Stimulated activated effector memory CD8-positive, alpha-beta T cell treated with anti-CD3 and anti-CD28 coated beads, Interleukin-12 subunit alpha, Interleukin-12 subunit beta, amount 100 ng/mL, for 72 hours (primary cell): ENCODE measurements at places on chromosomes 6 and 20.

DNA sequence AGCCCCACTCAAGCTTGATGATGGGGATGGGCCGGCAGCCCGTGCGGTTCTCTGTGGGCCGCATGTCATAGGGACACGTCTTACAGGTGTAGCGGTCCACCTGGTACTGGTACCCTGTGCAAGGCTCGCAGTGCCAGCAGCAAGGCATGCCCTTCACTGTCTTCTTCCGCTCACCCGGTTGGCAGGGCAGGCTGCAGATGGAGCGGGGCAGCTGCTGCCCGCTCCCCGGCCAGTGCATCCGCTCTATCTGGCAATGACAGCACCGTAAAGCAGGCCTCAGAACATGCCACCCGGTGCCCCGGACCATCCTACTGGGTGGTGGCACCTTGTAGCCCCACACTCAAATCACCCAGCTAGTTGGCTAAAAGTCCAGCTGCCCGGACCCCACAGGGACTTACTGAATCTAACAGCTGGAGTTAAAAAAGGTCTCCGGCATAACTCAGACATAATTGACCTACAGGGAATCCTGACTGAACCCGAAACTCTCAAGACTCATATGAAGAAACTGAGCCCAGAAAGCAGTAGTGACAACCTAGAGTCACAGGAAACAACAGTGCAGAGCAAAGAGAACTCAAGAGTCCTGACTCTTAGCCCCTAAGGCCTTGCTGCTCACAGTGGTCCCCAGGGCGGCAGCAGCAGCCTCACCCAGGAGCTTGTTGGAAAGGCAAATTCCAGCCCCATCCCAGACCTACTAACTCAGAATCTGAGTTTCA is 109.4 kb downstream of the GRM4 start:
- no peak for DNase-seq

GRCh38 chr6:112198582-112198981 is 55.8 kb downstream of the LAMA4 start:
- no peak for DNase-seq

GRCh38 chr6:40713002-40713719 is 126.0 kb upstream of the LRFN2 start:
- no peak for DNase-seq

DNA sequence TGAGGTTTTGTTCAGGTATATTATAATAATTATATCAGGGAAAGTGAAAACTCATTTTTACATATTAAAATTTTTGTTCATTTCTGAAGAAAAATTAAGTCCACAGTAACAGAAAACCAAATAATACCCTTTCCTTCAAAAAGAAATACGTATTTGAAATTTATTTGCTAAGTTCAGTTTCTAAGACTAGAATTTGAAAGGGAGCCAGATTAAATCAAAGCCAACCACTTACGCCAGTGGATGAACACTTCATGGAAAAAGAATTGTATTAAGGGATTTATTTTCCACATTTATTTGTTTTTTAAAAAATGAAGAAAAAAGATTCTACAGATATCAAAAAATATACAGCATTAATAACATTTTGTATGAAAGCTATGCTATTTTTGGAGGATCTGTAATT is 654.4 kb downstream of the EYS start:
- DNase-seq: no peak

DNA sequence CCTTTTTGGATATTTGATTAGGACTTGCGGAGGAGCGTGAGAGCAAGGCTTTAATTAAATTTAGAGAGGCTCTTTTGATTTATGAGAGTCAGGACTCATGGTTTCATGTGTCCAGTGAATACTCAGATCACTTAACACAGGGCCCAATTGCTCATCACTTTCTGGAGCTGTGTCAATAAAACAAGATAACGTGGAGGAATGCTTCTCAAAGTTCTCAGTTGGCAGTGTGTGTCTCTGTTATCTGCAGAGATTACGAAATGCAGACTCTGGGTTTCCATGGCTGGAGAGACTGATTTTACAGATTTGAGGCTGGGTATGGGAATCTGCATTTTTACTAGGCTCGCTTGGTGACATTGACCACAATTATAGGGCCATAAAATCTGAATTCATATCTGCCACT is 335.8 kb upstream of the FLRT3 start:
- DNase-seq: no peak

GRCh38 chr20:46255440-46256104 is 52.7 kb downstream of the CDH22 start:
- DNase-seq: no peak

DNA sequence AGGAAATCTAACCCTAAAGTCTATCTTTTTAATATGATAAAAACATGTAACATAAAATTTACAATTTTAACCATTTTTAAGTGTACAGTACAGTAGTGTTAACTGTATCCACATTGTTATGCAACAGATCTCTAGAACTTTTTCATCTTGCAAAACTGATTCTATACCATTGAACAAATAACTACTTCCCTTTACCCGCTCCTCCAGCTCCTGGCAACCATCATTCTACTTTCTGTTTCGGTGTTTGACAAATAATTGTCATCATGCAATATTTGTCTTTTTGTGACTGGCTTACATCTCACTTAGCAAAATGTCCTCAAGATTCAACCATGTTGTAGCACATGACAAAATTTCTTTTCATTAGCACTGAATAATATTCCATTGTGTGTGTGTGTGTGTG is 203.2 kb downstream of the SIM1 start:
- no peak for DNase-seq

DNA sequence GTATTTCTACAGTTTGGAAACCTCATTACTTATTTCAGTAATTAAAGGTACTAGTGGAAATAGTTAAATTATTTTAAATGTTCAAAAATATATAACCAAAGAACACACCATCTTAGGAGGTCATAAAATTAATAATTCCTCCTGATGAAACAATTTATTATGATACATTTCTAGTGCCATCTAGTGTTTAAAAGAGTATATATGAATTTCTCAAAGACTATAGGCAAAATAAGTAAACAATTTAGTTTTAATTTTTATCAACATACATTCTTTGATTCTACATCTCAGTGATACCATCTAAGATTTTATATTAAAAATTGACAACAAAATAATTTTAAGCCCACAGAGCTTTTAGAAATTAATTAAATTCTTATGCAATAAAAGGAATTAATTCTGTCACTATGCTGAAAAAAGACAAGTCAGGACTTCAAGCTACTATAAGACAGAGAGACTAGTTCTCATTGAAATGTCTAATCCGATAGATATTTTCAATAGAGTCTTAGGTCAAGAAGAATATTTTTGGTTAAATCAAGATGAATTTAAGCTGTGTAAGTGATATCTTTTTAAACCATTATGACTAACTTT is 107.8 kb upstream of the RNF217 start:
- no peak for DNase-seq

DNA sequence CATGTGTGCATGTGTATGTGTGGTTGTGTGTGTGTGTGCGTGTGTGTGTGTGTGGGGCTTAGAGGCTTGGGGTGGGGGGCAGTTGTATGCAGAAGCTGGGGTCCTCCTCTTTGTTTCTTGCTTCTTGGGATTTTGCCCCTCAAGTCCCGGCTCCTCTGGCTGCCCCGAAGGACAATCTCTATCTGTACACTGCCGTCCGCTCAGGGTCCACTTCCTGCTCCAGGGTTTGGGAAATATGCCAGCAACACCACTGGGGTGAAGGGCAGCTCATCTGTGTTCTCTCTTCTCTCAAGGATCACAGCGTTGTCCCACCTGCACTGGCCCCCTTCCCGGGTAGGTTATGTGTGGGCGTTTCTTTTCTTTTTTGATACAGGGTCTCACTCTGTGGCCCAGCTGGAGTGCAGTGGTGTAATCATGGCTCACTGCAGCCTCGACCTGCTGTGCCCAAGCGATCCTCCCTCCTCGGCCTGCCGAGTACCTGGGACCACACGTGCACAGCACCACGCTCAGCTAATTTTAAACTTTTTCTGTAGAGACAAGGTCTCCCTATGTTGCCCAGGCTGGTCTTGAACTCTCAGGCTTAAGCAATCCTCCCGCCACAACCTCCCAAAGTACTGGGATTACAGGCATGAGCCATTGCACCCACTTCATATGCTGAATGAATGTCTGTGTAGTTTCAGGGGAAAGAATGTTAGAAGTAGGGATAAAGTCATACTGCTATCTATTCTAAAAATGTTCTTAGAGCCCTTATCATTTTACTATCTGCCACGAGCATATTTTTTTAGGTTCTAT is 25.7 kb downstream of the SLC2A4RG start:
- no peak for DNase-seq

GRCh38 chr6:100246206-100246605 is 218.5 kb downstream of the SIM1 start:
- no peak for DNase-seq

DNA sequence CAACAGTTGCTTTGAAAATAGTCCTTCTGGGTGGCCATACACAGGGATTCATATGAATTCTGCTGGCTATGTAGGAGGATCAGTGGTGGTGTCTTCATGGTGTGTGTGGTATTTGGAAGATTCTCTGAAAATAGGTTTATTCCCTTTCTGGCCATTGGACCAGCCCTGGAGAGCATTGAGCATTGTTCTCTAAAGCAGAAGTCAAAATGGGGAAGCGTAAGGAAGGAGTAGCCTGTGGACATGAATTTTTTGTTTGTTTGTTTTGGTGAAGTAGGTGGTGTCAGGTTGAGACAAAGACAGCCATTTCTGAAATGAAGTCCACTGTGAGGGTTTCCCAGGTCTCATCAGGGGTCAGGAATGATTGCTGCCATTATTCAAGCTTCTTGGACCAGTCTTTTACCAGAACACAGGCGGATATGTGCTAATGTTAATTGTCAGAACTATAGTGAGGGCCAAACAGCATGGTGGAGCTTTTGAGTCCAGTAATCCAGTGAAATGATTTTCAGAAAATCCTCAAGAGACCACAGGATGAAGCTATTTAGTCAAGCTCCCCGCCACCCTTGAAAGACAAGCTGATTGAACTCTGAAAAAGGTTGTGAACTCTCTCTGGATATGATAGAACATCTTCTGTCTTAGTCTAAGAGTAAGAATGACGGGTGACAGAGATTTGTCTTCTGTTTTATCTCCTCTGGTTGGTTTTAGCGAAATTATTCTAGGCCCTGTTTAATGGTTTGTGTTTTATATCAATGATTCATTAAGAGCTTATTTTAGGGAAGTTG is 60.0 kb downstream of the DNAH8 start:
- no peak for DNase-seq

DNA sequence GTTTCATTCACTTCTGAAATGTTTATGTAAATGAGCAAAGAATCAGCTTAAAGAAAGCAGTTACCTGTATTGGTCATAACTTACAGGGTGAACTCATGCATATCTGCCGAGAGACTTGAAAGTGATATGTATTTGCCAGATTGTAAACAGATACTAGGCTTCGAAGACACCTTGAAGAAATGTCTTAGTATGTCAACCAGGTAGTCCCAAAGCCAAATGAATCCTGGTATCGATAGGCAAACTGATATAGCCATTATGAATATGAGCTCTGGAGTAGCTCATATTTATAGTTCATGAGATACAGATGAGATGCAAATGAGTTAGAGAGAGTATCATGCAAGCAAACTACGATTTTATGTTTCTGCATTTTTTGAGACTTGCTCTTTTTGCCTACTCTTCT is 55.8 kb downstream of the RNF182 start:
- DNase-seq: no peak

DNA sequence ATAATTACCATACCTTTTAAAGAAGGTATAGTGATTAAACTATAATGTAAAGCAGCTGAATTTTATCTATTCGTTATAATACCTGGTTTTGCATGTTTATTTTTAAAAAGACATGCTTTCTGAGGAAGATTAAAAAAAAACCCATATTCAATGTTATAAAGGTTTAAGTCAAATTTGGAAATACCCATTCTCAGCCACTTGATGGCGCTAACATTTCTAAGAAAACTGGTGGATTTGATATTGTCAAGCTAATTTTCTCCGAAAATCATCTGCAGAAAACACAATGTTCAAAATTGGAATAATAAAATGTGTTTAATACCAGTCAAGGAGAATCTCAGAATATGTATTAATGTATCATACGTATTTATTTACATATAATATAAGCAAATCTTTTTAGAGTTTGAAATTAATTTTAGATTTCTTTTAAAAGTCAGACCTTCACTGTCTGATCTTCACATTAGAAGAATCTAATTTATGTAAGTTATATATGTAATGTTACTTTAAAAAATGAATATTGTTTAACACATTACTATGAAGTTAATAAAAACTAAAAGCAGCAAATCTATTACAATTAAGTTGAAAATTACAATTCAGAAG is 35.0 kb downstream of the SHPRH start:
- DNase-seq: no peak

DNA sequence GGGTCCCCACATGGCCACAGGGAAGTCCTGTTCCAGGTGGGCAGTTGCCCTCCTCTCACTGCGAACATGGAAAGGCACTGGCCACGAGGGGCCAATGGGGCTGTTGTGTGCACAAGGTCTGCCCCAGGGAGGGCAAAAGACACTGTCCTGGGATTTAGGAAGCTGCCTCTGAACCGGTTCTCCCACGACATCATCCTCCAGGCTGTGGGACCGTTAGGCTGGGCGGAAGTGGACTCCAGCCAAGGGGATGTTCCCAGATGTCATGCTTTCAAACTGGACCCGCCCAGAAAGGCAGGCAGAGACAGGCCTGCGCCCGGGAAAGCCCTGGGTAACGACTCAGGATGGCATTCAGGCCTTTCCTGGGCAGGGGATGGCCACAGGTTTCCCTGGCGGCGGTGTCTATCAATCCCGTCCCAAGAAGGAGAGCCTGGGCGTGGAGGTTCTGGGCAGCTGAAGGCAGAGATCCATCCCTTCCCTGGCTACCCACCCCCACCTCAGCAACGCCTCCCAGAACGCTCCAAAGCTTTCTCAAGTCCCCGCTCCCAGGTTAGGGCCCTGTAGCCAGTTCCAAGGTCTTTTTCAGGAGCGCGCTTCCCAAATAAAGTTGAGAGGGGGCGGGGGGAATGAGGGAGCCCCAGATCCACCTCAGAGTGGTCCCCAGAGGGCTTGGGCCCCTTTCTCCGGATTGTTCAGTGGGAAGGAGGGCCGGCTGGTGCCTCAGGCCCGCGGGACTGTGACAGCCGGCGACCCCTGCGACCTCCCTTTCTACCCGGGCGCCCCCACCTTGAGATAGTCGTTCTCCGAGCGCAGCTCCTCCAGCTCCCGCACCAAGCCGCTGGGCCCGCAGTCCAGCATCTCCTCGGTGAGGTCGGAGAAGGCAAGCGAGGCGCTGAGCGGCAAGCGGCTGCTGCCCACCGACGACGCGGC is 13.8 kb upstream of the TLDC2 start:
- DNase-seq: no peak

DNA sequence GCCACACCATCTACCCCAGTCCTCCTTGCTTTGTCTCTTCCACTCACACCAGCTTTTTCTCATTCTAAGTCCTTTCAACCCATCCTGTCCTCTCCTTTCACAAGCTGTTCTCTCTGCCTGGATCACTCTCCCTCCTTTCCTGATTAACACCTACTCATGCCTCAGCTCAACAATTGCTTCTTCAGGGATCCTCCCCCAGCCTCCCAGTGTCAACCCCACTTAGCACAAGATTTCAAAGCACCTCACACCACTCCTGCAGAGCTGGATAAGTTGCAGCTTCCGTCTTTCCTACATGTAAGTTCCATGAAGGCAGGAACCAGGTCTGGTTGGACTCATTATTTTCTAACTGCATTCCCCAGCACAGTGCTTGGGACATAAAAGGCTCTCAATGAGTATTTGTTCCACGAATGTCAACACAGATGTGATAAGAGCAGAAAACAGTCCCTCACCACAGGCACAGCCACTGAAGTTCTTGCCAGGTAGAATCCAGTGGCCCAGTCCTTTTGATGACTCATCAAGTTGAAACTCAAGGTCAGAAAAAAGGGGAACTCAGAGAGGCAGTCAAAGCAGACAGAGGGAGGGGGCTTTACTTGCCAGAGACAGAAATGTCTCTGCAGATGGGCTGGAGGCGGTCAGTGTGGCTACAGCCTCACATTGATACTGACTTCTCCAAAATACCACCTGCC is 193.4 kb upstream of the PRDM1 start:
- no peak for DNase-seq
